ENCODE measurements at places on chromosomes 1 and 21.

DNA sequence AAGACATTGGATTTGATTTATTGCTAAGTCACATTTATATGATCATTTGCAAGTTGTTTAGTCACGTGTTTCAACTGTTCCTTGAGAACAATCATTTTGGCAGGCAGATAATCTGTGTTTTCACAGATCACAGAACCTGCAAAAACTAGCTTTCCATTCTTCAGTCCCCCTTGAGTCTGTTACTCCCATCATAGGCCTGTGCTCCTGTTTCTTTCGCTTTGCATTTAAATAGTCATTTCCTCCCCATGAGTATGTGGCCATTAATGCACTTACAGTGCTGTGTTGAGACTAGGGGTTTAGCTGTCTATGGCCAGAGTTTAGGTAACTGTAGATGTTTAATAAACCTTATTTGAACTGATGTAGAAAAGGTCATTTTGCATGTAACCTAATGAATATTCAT lies 214.5 kb downstream of the PATJ start:
- DNase-seq: no peak

DNA sequence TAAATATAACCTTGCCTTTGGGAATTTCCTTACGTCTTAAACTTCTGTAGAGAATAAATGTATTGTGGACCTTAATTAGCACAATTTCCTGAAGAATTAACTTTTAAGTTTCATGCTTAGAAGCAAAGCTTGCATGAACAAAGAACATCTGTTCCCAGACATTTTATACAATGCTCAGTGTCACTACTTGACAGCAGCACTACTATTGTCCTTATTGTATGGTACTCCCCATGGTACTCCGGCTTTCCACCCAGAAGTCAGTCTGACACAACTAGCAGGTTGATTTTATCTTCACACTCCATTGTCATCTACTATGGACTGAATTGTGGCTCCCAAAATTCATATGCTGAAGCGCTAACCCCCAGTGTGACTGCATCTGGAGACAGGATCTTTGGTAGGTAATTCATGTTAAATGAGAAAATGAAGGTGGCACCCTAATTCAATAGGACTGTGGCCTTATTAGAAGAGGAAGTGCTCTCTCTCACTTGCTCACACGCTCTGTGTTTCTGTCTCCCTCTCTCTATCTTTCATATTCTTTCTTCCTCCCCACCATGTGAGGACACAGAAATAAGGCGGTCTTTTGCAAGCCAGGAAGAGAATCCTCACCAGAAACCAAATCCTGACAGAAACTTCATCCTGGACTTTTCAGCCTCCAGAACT lies 10.7 kb upstream of the OR2B11 start:
- DNase-seq: no peak

GRCh38 chr1:184380468-184380867 lies 6.4 kb upstream of the C1orf21 start:
- no peak for DNase-seq

- DNase-seq: peak; percentile 52
These were observed 12.6 kb downstream of the METTL13 start for GRCh38 chr1:171794085-171794484.

- DNase-seq: no peak
These were observed 16.3 kb upstream of the TSPAN1 start for GRCh38 chr1:46158312-46159281.

DNA sequence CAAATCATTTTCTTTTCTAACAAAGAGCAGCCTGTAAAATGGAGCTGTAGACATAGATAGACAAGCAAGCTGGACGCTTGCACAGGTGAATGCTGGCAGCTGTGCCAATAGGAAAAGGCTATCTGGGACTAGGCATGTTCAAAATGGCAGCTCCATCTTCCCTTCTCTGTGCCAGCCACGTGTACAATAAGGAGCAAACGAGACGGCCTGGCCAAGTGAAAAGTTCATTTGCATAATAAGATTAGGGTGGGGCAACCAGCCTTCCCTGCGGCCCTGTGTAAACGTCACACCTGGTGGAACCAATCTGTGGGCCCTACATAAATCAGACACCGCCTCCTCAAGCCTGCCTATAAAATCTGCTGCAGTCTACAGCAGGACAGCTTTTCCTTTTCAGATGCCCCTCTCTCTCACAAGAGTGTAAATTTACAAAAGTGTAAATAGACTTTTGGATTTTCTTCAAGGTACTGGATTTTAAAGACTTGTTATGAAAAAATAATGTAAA lies 16.6 kb upstream of the EDEM3 start:
- no peak for DNase-seq

- DNase-seq: peak; percentile 12
These were observed 794 bp upstream of the TOR3A start for GRCh38 chr1:179080866-179081686.

DNA sequence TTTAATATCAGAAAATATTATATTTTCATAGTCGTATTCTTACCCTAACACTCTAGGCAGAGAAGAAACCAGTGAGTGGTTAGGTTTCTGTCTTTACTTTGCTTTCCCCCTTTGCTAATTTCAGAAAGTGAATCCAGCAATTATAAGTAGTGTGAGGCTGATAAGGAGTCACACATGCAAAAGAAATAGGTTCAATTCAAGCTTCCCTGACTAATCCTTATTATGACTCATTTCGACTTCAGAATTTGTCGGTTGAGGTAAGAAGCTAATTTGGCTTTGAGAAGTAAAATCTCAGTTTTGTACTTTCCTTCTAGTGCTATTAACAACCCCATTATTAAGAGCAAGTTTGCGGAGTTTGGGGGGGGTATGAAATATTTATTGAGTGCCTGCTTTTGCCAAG lies 22.4 kb downstream of the ESRRG start:
- no peak for DNase-seq

GRCh38 chr1:66380452-66381212 lies 153.3 kb upstream of the SGIP1 start:
- peak; percentile 19 for DNase-seq

All from stimulated activated CD4-positive, alpha-beta T cell treated with anti-CD3 and anti-CD28 coated beads, Interleukin-15, amount 100 ng/mL, for 48 hours (primary cell).